ENCODE measurements at places on chromosomes 5 and 9. TPM values are rescaled to one million over a fixed set of nuclear protein-coding genes. Genes with fewer than 3 reads are reported as not detected.

GRCh38 chr5:145787001-145787400 lies 48.1 kb downstream of the PRELID2 start:
- no peaks in the 10 kb centered on the region for H3K27me3 ChIP-seq
- no peaks in the 10 kb centered on the region for H3K36me3 ChIP-seq
- H3K4me3 ChIP-seq, result no peak overlapping the region

The RNF208 gene
- 3.3 TPM for total RNA-seq

The SPATA6L gene
- 0.99 TPM for total RNA-seq

DNA sequence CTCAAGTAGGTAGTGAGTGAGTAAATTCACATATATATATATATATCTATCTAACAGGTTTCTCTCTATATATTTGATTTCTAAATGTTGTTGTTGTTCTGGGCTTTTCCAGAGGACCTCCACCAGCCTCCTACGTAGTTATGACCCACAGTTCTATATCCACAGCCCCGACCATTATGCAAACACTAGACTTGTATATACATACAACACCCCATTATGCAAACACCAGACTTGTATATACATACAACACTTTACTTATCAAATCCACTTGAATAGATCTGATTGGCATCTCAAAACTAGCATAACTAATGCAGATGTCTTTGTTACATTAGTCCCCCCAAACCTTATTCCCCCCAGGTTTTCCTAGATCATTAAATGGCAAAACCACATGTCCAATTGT lies 108.7 kb downstream of the JAKMIP2 start:
- DNase-seq, result no peak
- H3K27me3 ChIP-seq, result no peaks in the 10 kb centered on the region
- no peaks in the 10 kb centered on the region for H3K36me3 ChIP-seq
- no peaks in the 10 kb centered on the region for H3K4me1 ChIP-seq
- H3K4me3 ChIP-seq, result no peak overlapping the region
- no peak overlapping the region for H3K27ac ChIP-seq

The TAF11L10 gene
- total RNA-seq, result not detected

The HTR4 gene
- not detected for total RNA-seq

DNA sequence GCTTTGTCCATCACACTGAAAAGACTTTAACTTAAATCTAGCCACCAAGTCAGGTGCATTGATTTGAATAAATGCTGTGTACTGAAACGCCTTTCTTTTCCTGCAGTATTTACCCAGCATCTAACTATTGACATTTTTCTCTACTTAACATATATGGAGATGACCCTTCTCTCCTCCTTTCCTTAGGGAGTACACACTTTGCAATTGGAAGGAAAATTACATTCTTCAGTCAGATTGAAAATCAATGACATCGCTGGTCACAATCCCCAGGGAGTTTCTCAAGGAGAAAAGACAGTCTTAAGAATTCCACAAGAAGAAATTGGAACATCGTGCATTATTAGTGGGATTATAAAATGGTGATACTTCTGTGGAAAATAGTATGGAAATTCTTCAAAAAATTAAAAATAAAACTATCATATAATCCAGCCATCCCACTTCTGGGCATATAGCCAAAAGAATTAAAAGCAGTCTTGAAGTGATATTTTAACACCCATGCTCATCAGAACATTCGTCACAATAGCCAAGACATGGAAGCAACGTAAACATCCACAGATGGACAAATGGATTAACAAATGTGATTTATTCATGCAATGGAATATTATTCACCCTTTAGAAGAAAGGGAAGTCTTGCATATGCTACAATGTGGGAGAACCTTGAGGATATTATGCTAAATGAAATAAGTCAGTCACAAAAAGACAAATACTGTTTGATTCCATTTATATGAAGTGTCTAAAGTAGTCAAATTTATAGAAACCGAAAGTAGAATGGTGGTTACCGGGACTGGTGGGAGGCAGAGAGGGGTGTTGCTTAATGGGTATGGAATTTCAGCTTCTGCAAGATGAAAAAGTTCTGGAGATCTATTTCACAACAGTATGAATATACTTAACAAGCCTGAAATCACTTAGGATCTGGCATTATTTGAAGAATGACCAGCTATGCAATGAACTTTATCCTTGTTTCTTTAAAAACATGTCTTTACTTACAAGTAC lies 14.3 kb upstream of the FREM1 start:
- no peak for DNase-seq
- H3K27me3 ChIP-seq, result no peaks in the 10 kb centered on the region
- H3K27ac ChIP-seq, result no peak overlapping the region
- no peaks in the 10 kb centered on the region for H3K4me1 ChIP-seq
